NCI-H524 treated with DMSO at 0.1 percent for 48 hours (cell line): ENCODE measurements at places on chromosomes 5 and 9.

DNA sequence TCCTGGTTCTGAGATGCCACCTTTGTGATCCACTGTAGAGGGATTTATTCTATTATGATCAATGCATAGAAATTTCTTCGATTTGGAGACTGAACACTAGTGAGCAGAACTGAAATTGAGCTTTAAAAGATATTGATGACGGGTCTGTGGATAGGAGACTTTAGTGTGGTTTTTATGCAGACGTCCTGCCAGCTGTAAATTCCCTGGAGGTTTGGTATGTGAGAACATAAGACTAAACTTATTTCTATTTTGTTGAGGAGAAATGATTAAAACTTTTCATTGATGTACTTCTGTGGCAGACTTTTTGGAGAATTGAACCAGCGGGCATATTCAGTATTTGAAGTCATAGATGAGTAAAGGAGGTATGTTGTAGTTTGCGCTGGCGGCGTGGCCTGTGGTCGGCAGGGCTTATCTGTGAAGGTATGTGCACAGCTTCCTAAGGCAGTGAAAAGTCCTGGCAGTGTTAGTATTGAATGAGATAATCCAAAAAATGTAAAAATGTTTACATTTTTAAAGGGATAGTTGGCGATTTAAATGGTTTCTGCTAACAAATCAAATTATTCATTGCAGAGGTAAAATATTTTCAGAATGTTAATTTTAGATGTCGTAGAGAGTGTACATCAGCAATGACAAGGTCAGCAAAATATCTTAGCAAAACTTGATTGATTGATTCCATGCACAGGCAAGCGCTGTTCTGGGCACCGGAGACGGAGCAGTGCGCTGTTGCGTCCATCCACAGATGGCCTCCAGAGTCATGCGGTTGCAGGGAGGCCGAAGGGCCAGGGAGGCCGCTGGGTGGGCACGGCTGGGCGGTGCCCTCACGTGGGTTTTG lies 20.4 kb downstream of the TENT4A start:
- no peak for DNase-seq

DNA sequence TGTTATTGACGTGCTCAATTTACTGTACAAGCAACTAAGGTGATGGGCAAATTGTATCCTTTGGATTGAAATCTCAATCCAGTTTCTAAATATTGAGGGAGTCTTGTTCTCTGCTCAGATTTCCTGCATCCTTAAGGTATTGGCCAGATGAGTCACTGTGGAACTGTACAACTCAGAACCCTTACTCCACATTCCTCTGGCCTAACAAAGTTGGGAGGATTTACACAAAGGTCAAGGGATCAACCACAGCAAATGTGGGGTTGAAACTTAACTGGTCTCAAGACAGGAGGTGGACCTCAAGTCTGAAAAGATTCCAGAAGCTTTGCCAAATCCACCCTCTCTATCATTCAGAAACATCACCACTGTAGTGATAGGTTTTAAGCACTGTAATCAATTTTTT lies 81.5 kb upstream of the AGXT2 start:
- no peak for DNase-seq

- no peak for DNase-seq
Observed at GRCh38 chr5:156755421-156756087, 94.5 kb upstream of the PPP1R2B start.

- DNase-seq, result no peak
Observed at GRCh38 chr9:121088576-121088975, 13.8 kb downstream of the CNTRL start.

- DNase-seq, result no peak
Observed at GRCh38 chr5:143019157-143019556, 249.0 kb downstream of the ARHGAP26 start.

DNA sequence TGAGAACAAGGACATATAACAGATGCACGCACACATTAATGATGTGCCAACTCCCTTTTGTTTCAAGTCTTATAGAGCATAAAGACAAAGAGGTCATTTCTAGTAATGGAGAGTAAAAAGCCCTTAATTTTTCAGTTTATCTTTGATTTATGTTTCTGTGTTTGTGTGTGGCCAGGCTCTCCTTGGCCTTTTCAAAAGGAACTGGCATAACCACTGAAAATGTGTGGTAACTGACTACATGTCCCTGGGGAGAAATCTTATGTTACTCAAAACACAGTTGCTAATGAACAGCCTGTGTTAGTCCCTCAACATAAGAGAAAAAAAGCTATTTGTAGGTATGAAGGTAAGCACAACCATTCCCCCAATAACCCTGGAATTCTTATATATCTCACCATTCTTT lies 47.6 kb upstream of the SHOC1 start:
- no peak for DNase-seq

- DNase-seq, result peak; percentile 89
Observed at GRCh38 chr9:116800885-116801284, 113.8 kb downstream of the TRIM32 start.

GRCh38 chr5:123133438-123134100 lies 44.5 kb downstream of the PRDM6 start:
- no peak for DNase-seq

- DNase-seq, result no peak
Observed at GRCh38 chr9:116282597-116282996, 129.0 kb downstream of the PAPPA start.
